NCI-H1930 (cell line): ENCODE measurements at places on chromosomes 3 and 15.
A peak's percentile ranks its signal among the peaks of the same experiment; 100 is the strongest.

- no peak for DNase-seq
Observed at GRCh38 chr3:109413049-109413448, 75.7 kb upstream of the DPPA4 start.

DNA sequence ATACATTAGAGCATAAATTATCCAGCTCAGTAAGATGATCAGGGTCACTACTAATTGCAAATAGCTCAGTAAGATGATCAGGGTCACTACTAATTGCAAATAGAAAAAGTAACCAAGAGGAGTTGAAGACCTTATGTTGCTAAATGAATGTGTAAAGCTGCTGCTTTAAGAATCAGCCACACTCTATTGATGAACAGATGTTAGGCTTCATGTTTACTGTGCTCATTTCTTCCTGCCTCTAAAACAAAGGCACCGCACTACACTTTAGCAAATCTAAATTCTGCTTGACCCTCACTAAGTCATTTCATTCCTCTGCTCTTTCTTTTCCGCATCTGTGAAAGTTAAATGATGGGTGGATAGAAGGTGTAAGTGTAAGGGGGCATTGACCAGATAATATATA lies 92.6 kb upstream of the PLSCR4 start:
- no peak for DNase-seq

DNA sequence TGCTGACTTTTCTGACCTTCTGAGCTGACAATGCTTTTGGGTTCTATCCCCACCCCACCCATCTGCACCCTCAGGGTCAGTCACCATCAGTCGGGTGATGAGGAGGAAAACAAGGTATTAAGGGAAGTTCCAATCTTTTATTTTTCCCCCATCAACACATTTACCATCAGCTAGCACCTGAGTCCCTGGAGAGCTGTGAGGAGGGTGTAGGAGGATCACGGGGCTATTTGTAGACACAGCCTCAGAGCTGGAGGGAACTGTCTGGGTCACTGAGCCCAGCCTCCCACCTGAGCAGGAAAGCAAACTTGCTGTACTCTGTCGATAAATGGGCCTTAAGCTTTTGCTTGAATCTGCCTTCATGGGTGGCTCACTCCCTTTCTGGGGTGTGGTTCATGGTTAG lies 24.8 kb upstream of the ZFAND6 start:
- no peak for DNase-seq

- DNase-seq = no peak
Observed at GRCh38 chr3:38526792-38527191, 30.7 kb downstream of the EXOG start.

DNA sequence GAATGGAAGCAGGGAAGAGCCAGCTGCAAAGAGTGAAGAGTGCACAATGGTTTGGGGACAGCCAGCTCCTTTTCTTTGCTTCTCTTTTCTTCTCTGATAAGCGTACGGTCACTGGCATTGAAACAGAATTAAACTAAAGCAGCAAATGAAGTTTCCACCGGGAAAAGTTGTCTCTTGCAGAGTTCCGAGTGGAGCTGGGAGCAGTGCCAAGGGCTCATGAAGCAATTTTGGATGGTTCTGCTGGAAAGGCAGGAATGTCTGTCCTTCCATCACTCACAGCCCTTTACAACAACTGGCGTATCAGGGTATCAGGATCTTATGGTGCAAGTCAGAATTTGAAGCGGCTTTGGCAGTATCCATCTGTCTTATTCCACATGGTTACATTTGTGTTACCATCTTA lies 1042.9 kb downstream of the NTRK3 start:
- DNase-seq = no peak

DNA sequence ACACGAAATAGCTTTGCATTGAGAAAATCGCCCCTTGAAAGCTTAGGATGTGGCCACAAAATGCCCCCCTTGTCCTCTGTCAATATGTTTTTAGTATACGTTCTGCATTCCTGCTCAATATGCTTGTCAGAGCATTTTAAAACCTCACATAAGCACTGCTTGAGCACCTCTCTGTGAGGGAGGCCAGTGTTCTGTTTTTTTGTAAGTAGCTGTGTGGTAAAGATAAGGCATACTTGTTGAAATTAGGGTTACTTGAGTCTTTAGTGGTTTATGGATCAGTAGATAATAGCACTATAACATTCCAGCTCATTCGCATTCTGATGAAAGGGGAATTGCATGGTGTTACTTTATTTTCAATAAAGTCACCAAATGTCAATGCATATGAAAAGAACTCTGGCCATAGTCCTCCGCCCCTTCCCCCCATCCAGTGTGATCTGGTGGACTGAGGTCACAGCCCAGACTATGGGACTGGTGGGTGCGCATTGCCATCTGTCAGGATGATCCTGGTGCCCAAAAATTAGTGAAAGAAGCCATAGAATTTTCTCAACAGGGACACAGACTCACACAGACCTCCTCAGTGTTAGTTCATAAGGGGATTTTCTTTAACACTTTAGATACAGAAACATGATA lies 33.1 kb downstream of the IL1RAP start:
- DNase-seq = no peak

DNA sequence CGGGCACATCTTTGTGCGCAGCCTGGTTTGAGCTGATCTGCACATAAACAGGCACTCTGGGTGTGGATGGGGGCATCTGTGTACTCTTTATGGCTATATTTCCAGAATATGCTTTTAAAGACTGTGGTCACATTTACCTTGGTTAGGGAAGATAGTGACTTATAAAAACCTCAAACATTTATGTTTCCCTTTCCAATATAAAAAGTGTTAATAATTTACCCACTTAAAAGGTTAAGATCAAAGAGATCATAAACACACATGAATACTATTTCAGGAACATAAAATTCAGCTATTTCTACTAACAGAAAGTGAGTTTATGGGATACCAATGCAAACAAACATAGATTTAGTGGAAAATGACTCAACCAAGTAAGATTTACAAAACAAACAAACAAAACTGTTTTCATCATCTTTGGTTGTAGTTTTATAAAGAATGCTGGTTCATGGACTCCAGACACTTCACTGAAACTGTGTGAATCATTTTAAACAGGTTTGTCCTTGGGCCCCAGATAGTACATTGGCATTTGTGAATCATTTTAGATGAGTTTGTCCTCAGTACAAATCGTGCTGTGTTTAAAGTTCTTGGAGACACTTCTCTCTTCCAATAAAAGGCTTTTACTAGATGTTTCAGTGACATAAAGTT lies 253.5 kb upstream of the CTDSPL start:
- no peak for DNase-seq

DNA sequence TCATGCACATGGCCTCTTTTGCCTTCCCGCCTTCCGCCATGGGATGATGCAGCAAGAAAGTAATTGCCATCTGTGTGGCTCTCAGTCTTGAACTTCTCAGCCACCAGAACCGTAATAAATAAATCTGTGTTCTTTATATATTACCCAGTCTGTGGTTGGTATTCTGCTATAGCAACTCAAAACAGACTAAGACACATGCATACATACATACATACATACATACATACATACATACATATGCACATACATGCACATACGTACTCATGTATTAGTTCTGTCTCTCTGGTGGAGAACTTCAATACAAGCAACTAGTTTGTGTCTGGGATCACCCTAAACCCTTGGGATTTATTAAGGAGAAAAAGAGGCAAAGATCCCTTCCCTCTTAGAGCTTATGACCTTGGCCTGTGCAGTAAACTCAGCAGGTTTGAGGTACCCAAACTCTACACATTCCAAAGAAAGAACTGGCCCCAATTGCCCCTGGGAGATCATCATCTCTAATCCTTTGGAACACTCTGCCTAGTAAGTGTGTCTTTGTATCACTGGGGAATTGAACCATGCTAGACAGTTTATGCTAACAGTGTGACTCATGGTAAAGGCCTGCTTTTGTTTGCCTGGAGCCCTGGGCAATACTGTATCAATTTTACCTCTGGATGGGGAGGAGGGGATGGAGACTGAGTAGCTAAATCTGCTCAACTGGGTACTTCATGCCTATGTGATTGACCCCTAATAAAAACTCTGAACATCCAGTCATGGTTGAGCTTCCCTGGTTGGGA lies 115.6 kb upstream of the LMCD1 start:
- no peak for DNase-seq

DNA sequence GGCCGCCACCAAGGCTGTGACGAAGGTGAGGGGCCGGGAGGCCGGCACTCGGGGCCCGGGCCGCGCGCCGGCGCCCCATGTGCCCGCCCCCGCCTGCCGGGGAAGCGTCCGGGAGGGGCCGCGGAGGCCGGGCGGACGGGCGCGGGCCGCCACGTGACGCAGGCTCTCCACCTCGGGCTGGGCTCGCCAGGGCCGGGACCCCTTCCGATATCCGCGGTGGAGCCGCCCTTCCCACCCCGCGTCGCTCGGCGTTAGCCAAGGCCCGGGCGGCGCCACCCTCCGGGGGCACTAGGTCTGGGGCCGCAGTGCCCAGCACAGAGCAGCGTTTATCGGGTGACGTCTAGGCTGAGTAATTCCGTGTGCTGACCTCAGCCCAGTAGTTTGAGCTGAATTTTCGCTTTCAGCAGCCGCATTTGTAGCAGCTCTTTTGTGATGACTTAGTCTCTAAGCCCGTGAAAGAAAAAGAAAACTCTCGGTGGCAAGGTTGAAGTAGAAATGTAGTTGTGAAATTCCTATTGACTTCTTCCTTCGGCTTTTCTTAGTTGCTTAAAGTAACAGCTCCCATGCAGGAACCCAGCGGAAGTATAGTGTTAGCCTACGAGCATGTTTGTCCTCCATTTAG lies 885 bp downstream of the CDV3 start:
- no peak for DNase-seq

DNA sequence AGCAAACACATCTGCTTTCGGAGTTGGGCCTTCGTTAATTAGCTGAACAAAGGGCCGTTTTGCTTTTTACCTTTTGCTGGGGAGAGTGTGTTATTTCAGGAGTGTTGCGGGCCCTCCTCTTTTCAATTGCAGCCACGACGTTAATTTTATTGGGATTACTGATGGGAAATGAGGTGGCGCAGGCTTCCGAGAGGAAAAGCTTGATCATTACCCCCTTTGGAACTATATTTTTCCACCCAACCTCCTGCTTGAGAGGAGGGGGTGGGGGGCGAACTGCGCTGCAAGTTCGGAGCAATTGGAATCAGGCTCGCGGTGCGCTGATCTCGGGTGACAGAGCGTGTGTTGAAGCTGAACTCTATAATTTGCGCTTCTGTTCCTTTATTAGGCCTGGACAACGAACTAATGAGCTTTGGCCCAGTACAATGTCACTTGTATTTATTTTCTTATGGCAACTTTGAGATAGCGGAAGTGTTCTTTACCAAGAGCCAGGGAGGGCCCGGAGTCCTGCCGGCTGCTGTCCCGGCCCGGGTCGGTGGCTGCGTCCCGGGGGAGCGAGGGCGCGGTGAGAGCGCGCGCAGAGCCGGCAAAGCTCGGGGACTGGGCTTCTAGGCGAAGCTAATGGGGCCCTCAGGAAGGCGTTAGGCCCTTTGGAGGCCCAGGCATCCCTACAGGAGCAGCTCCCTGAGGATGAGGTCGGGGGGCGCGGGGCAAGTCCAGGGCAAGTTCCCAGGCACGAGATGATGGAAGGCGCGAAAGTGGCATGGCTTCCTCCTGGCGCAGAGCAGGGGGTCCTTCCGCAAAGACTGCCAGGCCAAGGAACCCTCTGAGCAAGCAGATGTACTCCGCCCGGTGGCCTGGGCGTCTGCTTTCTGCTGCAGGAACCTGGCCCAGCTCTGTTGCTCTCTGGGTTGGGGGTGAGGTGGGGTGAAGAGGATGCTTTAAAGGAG lies 12.9 kb downstream of the NR2F2 start:
- DNase-seq = no peak

- DNase-seq = no peak
Observed at GRCh38 chr3:10006762-10007090, 19.5 kb upstream of the FANCD2 start.

DNA sequence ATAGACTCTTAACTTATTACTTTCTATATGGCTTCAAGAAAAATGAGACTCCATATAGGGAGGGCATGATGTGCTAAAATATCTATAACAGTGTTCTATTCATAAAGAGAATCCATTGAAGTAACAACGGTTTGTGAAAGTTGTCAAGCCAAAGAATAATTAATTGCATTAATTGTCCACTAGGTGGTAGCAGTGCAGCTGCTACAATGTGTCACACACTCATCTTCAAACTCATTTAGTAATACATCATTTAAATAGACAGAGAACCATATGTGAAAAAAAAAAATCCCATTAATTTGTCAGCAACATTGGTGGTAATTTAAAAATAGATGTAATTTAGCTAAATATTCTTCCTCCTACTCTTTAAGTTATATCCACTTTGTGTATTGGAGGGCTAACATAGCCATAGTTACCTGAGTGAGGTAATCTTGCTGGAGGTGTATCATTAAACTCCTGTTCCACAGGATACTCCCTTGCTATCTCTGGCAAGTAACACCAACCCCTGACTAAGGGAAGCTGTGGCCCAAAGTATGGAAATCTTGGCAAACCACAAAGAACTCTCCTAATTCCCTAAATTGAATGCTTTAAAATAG lies 3.7 kb upstream of the CPA3 start:
- DNase-seq = peak; percentile 6

DNA sequence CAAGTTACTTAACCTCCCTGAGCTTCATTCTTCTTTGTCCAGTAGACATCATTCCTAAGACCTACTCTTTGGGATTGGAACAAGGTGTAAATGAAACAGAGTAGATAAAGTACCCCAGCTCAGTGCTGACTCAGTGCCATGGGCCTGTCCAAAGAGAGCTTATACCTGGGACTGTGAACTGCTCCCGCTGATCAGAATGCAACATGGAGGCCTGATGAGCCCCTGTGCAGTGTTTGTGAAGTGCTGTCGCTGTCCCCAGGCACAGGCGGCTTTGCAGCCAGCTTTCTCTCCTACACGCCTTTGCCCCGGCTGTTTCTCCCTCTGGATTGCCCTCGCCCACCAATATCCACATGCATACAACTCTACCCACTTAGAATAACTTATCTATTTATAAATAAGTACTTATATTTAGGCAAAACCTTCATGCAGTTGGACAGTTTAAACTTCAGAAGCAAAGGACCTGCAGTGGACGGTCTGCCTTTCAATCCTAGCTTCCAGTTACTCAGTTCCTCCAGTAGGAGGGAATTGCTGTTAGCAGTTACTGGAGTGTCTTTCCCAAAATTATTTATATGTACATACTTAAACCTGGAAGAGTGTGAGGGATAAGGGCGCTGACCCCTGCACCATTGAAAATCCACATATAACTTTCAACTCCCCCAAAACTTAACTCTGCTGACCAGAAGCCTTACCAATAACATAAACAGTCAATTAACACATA lies 80.0 kb downstream of the CORO2B start:
- DNase-seq = no peak

GRCh38 chr15:69603369-69604071 lies 150.9 kb downstream of the RPLP1 start:
- no peak for DNase-seq

GRCh38 chr3:73061416-73061815 lies at the start of gene EBLN2:
Gene EBLN2 (plus strand): TSS chr3:73061659. CDS start chr3:73062082, 423 bp downstream.
- no peak for DNase-seq

GRCh38 chr3:154310840-154311239 lies 13.4 kb downstream of the DHX36 start:
- DNase-seq = no peak
